ENCODE measurements at places on chromosomes 4 and X. TPM values are rescaled to one million over a fixed set of nuclear protein-coding genes. Genes with fewer than 3 reads are reported as not detected.

FANCB gene
- total RNA-seq = 2.2 TPM

CA5B gene
- 3.9 TPM for total RNA-seq

MAGEC3 gene
- total RNA-seq = not detected

RIPPLY1 gene
- total RNA-seq = not detected

TMEM255A gene
- 0.24 TPM for total RNA-seq

TRAM1L1 gene
- 5.2 TPM for total RNA-seq

SLC34A2 gene
- not detected for total RNA-seq

SLC10A4 gene
- not detected for total RNA-seq

RHOXF1 gene
- total RNA-seq = not detected

STPG2 gene
- total RNA-seq = 0.52 TPM

OTC gene
- not detected for total RNA-seq

SLIT2 gene
- total RNA-seq = 2.2 TPM

SETD7 gene
- 40.0 TPM for total RNA-seq

BMPR1B gene
- 1.0 TPM for total RNA-seq

BLTP1 gene
- 43.9 TPM for total RNA-seq

PCYT1B gene
- total RNA-seq = 1.1 TPM

MGARP gene
- total RNA-seq = 29.9 TPM

NKX3-2 gene
- total RNA-seq = 0.48 TPM

ADGRG4 gene
- not detected for total RNA-seq

CXCL5 gene
- 10.9 TPM for total RNA-seq

SRPK3 gene
- total RNA-seq = 0.24 TPM

SASH3 gene
- not detected for total RNA-seq

CT83 gene
- not detected for total RNA-seq

FHIP1A gene
- total RNA-seq = 2.6 TPM

TCEAL7 gene
- total RNA-seq = 30.5 TPM

PDGFRA gene
- total RNA-seq = 159 TPM

GLUD2 gene
- 1.1 TPM for total RNA-seq

ATOH1 gene
- total RNA-seq = not detected

CASK gene
- total RNA-seq = 24.8 TPM

DACH2 gene
- 0.16 TPM for total RNA-seq

RAB33A gene
- total RNA-seq = not detected

MAML3 gene
- 1.9 TPM for total RNA-seq

CFP gene
- total RNA-seq = 0.56 TPM

PGAM4 gene
- total RNA-seq = not detected

SORCS2 gene
- total RNA-seq = 0.52 TPM

MND1 gene
- 5.3 TPM for total RNA-seq

NAP1L3 gene
- 2.8 TPM for total RNA-seq

GRK4 gene
- total RNA-seq = 4.0 TPM

RAB40A gene
- not detected for total RNA-seq

FAM241A gene
- 2.3 TPM for total RNA-seq

DNAAF6 gene
- total RNA-seq = not detected

F8A2 gene
- not detected for total RNA-seq

CYTL1 gene
- total RNA-seq = 2.2 TPM

SPACA5 gene
- total RNA-seq = not detected

TLR1 gene
- total RNA-seq = not detected

CITED1 gene
- total RNA-seq = not detected

WDR17 gene
- 0.64 TPM for total RNA-seq

DCX gene
- not detected for total RNA-seq

KLKB1 gene
- total RNA-seq = not detected

ELF2 gene
- 16.9 TPM for total RNA-seq

DKK2 gene
- 0.52 TPM for total RNA-seq

SLC4A4 gene
- 2.8 TPM for total RNA-seq

GPR50 gene
- not detected for total RNA-seq

TBC1D19 gene
- 17.7 TPM for total RNA-seq

DUX4 gene
- not detected for total RNA-seq

PABPC5 gene
- total RNA-seq = 1.2 TPM

MAGEB17 gene
- total RNA-seq = 0.08 TPM
